Colonic mucosa (tissue), 4 donors: ENCODE measurements at places on chromosomes 16 and 17. TPM values are rescaled to one million over a fixed set of nuclear protein-coding genes. Genes with fewer than 3 reads are reported as not detected.

GRCh38 chr17:9806699-9807098 lies 15.2 kb downstream of the GSG1L2 start:
- no peak for DNase-seq
- H3K27me3 ChIP-seq, result no peaks in the 10 kb centered on the region
- no peaks in the 10 kb centered on the region for H3K4me1 ChIP-seq
- H3K36me3 ChIP-seq, result no peaks in the 10 kb centered on the region
- no peak overlapping the region for H3K4me3 ChIP-seq

DNA sequence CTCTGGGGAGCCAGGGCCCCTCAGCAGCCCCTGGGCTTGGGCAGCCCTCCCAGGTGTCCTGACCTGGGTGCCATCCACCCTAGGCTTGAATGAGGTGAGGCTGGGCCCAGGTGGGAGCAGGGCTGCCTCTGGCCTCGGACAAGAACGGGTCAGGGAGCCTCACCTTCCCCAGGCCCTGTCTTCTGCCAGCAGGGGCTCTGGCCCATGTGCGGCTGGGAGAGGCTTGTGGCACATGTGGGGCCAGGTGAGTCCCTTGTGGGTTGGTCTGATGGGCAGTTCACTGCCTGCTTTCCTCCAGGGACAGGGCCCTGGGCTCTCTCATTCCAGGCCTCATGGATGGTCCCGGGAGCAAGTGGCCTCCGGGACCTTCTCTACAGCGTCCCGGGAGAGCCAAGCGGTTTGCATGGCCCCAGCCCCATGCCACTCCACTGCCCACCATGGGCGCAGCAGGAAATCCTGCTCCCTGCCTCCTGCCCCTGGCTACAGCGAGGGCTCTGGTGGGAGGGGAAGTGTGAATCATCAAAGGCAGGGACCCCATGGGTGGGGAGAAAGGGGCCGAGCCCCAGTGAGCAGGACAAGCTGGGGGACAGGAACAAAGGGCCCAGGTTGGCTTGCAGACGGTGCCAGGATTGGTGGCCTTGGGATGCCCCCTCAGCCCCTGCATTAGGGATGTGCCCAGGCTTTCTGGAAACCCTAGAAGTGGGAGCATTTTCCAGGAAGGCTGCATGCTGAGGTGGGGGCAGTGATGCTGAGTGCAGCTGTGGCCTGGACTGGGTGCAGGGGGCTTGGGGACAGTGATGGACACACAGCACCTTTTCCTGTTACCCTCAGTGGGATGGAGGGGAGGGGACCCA lies 12.2 kb downstream of the VASN start:
- H3K4me1 ChIP-seq, result no peaks in the 10 kb centered on the region
- H3K27ac ChIP-seq, result no peak overlapping the region
- no peak overlapping the region for H3K4me3 ChIP-seq
- H3K27me3 ChIP-seq, result no peaks in the 10 kb centered on the region
- no peak for DNase-seq

BIRC5 gene
- total RNA-seq, result 77.1 TPM

CLEC18C gene
- 0.35 TPM for total RNA-seq

DNA sequence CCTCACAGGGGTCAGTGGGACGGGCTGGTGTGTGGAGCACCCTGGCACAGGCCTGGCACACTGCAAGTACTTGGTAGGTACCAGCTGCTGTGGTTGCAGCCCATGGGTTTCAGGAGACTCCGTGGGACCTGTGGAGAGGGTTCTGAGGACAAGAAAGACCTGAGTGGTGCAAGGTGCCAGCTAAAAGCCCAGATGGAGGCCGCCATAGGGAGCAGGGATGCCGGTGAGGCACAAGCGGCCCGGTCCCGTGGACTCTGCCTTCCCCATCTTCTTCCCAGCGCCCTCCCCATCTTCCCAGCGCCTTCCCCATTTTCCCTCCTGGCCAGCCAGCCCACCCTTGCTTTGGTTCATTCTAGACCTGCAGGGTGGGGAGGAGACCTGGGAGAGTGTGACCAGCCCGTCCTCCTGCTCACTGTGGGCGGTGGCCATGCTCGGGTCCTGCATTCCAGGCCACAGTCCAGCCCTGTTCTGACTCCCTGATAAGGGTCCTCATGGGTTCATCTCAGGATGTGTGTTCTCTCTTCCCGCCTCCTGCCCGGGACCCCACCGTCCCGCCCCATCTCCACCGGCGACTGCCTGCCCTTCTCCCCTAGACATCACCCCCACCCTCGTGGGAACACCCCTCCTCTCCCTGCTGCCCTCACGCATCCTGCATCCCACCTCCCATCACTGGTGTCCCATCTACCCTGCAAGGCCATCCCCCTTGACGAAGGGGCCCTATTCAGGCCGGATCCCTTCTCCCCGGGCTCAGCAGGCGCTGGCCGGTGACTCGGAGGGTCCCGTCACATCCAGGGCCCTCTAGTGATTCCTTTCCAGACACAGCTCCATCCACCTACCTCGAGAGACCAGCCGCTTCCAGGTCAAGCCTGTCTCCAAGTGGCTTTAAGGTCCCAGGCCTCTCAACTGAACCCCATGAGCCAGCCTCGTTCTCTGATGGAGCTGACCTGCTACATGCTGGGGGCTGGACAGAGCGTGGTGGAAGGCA lies 3.4 kb downstream of the ZNF469 start:
- no peaks in the 10 kb centered on the region for H3K36me3 ChIP-seq
- peaks cover 26% of the 10 kb centered on the region for H3K27me3 ChIP-seq
- H3K4me1 ChIP-seq, result peaks cover 5% of the 10 kb centered on the region
- H3K4me3 ChIP-seq, result no peak overlapping the region

DNA sequence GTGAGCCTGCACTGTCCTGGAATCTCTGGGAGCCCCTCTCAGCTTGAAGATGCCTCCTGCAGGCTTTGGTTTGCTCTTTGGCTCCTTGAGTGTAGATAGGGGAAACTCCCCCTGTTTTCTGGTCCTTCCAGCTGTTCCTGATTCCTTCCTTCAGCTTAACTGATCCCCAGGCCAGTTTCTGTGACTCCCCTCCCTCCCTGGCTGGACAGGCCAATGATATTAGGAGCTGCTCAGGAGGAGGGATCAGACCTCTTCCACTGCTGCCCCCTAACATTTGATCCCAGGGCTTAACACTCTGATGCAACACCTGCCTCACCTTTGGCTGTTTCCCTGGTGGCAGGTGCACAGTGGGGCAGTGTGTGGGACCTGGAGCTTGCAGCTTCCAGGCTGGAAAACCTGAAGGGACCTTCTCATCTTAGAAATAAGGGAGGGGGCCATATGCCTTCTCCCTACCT lies at the start of gene TAC4:
TSS of gene TAC4 (minus strand) at position 51 of the 455 bp plus-strand sequence. CDS start 52 bp downstream, outside the sequence.
- H3K27me3 ChIP-seq, result no peaks in the 10 kb centered on the region
- no peak for DNase-seq
- H3K4me3 ChIP-seq, result no peak within 1 kb of the TSS
- H3K36me3 ChIP-seq, result no peaks in the 10 kb centered on the region
- no peaks in the 10 kb centered on the region for H3K4me1 ChIP-seq

DRC3 gene
- total RNA-seq, result 1.1 TPM

C17orf50 gene
- total RNA-seq, result not detected

DECR2 gene
- 31.3 TPM for total RNA-seq

SEPTIN12 gene
- total RNA-seq, result not detected
